ENCODE measurements at places on chromosomes 2 and 18.

DNA sequence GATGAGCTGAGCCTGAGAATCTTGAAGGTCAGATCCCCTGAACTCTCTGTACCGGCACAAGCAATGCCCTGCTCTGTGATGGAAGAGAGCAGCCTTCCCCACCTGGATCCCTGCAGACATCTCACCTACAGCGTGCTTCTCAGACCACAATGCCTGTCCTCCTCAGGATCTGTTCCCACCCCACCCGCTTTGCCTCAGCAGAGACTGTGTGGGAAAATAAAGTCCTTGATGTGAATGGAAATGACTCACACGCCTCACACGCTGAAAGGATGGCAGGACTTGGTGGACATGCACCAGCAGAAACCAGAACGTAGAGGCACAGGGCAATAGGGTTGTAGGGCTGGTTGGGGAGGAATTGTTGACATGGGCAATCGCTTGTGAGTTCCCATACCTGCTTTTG is 117.9 kb upstream of the POU3F3 start:
- DNase-seq, result no peak

- no peak for DNase-seq
Measured at GRCh38 chr18:9322744-9323143, 11.8 kb upstream of the TWSG1 start.

DNA sequence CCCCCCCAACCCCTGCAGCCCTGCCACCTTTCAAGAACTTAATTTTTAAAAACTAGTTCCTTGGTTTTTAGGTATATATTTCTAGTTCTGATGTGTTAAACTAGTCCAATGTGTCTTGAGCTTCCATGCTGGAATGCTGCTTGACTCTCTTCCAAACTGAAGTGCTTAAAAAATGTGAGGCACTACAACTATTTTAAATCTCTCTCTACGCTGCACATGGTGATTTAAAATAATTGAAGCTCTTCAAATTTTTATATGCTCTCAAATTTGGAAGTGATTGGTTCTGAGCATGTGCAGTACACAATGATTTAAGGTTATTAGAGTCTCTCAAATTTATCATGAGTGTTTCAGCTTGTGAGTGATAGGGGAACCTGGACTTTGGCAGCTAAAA is 192.6 kb upstream of the ZEB2 start:
- no peak for DNase-seq

- no peak for DNase-seq
Measured at GRCh38 chr18:22628795-22629510, 211.2 kb upstream of the CTAGE1 start.

DNA sequence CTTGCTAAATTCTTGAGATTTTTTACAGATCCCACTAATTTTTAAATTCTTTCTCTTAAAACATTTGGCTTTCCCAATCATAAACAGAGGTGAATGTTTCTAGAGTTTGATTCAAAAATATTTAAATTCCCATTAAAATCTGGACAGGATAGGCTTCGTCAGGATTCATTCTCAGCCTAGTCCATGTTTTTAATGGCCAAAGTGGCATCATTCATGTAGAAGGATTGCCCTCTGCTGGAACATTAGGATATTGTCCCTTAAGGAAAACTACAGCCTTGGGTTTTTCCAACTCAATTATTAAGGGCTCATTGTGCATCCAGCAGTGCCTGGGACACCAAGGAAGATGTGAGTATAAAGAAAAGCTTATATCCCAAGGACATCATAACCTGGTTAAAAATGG is 71.7 kb downstream of the TPGS2 start:
- DNase-seq, result peak; percentile 38

DNA sequence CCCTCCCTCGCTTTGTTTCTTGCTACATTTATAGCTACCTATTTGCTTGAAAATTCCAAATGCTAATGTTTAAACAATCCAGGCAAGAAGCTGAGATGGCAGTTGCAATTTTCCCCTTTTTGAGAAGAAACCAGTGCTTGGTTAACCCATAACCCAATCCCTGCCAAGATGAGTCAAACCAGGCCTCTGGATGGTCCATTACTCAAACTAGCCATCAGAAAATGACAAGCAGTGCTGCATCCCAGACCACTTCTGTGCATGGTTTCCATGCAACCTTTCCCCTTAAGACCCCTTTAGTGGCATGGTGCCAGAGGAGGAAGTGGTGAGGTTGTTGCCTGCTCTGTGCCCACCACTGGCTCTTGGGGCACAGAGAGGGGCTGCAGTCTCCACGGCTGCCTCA is 131.2 kb upstream of the RMP24 start:
- no peak for DNase-seq

DNA sequence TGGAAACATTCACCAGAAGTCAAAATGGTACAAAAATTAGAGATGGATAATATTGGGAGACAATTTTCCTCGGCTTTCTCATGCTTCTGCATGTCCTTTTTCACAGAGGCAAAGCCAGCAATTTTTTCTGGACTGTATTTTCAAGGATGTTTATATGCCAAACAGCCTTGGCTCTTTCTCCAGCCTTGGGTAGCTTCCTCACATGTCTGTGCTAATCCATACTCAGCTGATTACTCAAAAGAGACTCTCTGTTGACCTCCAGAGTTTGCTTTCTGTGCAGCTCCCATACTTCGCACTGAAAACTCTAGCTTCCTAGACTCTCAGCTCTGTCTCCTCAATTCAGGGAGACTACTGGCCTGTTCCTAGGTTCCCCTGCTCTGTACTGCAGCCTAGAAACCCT is 10.6 kb downstream of the C18orf63 start:
- DNase-seq, result no peak

- no peak for DNase-seq
Measured at GRCh38 chr2:240873098-240873788, 4.6 kb downstream of the AGXT start.

DNA sequence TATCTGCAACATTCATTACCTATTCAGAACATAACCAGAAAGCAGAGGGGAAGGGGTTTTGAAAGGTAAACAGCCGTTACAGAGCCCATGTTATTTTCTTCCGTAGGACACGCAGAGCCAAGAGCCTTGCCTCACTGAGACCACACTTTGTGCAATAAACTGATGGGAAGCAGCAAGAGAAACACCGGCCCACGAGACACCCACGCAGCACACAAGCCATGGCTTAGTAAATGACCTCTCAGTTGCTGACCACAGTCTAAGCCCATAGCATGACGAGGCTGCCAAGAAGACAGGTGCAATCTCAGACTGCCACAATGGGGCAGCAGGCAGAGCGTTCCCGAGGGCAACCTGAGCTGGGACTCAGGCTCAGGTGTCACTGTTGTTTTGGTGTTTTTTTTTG is 59.6 kb downstream of the CABYR start:
- DNase-seq, result no peak

- DNase-seq, result no peak
Measured at GRCh38 chr2:43133708-43134570, 92.5 kb downstream of the ZFP36L2 start.

DNA sequence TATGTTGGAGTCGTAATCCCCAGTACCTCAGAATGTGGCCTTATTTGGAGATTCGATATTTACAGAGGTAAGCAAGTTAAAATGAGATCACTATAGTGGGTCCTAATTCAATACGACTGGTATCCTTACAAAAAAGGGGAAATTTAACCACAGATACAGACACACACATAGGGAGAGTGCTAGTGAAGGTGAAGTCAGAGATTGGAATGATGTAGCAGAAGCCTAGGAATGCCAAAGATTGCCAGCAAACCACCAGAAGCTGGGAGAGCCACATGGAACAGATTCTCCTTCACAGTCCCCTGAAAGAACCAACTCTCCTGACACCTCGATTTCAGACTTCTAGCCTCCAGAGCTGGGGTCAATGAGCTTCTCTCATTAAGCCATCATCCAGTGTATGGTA is 17.7 kb upstream of the ACTR3 start:
- no peak for DNase-seq

DNA sequence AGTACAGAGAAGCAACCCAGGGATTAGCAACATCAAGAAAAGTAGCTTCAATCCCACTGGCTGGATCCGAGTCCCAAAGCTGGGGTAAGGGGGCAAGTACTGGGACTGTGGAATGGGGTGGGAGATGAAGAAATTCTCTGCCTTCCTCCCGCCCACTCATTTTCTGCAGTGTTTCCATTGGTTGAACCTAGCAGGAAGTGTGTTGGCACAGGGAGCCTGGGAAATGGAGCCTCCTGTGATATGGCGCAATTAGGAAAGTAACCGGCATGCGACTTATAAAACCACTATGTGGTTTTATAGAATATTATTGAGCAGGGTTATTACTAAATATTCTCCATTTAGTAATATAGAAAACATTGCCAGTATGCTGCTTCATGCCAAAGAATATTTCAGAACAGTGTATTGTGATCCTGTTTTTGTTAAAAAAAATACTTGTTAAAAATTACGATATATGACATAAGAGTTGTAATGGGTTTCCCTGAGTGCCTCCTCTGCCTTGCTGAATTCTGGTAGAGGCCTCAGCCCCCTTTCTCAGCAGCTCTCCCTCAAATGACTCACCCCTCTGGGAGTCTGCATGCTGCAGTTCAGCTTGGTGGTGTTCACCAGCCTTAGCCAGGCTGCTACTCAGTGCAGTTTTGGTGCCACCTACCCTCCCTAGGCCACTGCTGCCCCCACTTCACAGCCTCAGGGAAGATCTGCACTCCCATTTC is 60.5 kb downstream of the HK2 start:
- peak; percentile 38 for DNase-seq

GRCh38 chr2:71990122-71990521 is 157.5 kb downstream of the CYP26B1 start:
- DNase-seq, result no peak

GRCh38 chr2:217798743-217799562 is 203.8 kb downstream of the TNS1 start:
- no peak for DNase-seq

DNA sequence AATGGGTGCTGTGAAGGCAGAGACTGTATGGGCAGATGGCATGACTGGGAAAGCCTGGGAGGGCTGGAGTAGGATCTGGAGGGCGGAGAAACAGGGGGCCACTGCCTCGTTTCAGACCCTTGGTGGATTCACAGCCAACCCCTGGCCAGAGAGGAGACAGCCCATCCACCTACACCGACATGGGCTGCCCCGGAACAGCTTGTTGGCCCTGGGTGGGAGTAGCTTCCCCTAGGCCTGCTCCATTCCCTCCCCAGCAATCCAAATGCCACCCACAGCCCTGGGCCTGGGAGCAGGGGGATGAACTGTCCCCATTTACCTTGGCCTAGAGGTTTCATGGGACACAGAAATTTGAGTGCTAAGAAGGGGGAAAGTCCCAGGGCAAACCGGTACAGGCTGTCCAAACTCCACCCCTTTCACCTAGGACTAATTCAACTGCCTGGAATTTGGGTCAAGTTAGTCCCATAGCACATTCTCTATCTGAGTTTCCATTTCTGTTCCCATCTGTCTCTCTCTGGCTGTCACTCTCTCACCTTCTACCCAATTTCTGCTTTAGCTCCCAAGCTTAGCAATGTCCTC is 37.0 kb downstream of the LBH start:
- no peak for DNase-seq

DNA sequence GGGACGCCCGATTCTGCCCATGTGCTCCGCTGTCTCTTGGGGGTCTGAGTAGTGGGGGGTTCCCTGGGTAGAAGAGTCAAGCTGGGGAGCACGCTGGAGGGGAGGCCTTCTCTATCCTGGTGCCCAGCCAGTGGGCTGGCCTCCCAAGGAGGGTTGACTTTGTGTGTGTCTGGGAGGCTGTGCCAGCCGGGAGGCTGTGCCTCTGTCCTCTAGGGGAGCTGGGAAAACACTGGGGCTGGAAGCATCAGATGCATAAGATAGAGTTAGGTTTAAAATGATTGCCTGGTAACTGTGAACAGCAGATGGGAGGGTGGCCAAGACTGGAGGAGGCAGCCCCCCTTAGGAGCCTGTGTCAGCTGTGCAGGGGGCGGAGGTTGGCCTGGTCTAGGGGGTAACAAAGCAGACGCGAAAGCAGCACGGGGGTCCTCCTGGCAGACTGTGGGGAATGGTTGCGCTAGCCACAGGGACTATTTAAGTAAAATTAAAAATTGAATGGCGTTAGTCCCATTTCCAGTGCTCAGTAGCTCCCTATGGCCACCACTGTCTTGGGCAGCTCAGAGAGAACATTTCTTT is 1.3 kb downstream of the ING5 start:
- DNase-seq, result no peak

GRCh38 chr2:138777996-138778395 is 2.2 kb downstream of the NXPH2 start:
- DNase-seq, result peak; percentile 48

DNA sequence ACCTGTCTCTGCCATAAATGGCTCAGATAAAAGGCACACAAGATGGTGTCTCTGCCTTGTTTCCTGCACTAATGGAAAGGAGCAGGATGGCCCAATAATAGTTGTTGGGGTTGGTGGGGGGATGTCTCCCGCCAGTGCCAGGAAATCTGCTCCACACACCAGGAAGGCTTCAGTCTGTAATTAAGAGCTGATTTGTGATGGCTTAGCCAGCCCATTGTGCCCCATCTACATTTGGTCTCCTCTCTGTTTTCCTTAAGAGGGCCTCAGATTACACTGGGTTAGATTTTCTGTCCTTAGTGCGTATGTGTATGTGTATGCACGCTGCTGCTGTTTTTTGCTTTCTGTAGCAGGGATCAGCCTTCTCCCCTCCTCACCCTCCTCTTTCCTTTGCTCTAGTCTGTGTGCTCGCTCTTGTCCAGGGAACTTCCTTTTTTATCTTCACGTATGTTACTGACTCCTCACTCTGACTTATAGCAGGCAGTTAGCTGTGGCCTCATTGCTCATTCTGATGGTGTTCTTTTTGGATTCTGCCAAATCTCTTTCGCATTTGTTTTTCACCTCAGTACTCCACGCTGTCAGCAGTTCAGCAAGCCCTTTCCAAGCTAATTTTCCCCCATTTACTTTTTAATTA is 33.4 kb upstream of the MGAT5 start:
- no peak for DNase-seq

DNA sequence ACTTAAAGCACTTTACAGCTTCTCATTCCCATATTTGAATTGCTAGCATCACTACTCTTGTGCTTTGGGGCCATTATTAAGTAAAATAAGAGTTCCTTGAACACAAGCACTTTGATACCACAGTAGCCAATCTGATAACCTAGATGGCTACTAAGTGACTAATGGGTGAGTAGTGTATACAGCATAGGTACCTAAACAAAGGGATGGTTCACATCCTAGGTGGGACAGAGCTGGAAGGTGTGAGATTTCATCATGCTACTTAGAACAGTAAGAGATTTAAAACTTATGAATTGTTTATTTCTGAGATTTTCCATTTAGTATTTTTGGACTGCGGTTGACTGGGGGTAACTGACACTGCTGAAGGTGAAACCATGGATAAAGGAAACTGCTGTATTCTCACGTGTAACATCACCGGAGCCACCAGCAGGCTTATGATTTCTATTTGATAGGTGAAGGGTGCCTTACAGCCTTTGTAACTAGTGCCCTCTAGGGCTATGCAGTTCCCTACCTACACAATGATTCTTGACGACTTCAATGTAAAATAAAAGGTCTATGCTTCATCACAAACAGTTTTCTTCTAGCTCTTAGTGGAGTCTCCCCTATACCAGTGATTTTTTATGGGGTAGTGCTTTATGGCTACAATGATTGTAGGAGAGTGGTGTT is 22.1 kb upstream of the CRIM1 start:
- no peak for DNase-seq

DNA sequence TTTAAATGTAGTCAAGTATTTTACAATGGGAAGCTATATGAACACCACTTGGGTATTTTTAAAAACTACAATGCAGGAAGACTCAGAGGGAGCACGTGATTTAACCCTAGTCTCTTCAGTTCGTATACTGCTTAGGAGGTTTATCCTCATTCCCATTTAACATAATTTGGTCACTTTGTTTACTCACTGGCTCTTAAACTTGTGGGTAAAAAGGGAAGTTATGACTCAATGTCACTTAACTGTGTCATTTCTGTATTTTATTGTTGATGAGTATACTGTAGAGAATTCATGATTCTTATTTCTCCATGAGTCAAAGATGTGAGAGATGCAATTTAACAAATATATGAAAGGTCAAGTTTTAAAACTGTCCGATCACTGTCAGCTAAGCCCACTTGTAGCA is 48.2 kb downstream of the SLC66A3 start:
- DNase-seq, result peak; percentile 78
